ENCODE measurements at places on chromosomes 2 and 18.

GRCh38 chr2:6493266-6493665 is 372.4 kb downstream of the CMPK2 start:
- no peak for DNase-seq

DNA sequence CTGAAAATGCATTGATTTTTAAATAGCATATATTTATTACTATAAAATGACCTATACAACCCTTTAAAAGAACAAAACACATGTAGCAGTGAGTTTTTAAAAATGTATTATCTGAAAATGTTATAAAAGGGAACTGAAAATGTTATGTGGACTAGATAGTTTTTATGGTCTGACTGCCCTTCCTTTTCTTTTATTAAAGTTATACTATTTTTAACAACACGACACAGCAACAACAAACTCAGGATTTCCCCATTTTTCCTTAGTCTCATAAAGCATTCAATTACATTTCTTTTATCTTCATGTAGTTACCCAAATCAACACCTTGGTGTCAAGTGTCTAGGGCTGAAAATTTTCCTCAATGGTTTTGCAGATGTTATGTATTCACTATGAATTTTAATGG is 132.8 kb upstream of the TMEFF2 start:
- DNase-seq, result no peak

- DNase-seq, result peak; percentile 69
Observed at GRCh38 chr18:55983433-55983832, 395.4 kb upstream of the TCF4 start.

GRCh38 chr2:179612591-179613298 is 248.7 kb downstream of the ZNF385B start:
- DNase-seq, result no peak

GRCh38 chr2:179444056-179444455 is 179.4 kb upstream of the SESTD1 start:
- no peak for DNase-seq

DNA sequence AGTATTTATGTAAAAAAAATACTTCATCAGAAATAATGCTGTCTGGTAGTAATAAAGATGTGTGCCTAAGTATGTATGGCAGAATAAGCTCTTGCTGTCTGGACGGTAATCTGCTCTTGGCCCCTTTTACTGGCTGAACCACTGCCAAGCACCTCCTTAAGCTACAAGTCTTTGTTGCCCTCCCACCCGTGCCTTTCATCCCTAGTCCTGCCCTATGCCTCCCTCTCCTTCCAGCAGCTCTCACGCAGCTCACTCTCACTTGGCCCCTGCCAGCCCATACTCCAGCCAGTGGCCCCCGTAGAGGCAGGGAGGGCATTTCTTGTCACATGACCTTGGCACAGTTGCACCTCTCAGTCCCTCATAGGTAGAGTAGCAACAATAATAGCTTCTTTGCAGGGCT is 54.5 kb upstream of the NPAS2 start:
- DNase-seq, result no peak

DNA sequence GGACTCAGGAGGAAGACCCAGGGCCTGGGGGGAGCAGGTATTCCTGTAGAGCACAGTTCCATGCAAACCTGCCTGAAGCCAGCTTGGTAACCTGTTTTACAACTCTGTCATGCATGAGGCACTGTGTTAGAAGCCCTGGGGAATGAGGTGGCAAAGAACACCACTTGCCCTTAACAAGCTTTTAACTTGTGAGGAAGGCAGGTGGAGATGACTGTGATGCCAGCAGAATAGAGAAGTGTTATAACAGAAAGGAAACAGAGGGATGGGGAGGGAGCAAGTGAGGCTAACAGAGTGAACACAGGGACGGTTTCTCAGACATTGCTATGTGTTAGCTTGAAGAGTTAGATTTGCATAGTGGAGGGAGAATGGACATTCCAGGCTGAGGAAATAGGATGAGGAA is 11.5 kb upstream of the IL1A start:
- DNase-seq, result no peak

- no peak for DNase-seq
Observed at GRCh38 chr2:3132466-3132865, 245.2 kb downstream of the EIPR1 start.

GRCh38 chr2:3642521-3643215 is 15.3 kb upstream of the ALLC start:
- no peak for DNase-seq

- DNase-seq, result no peak
Observed at GRCh38 chr2:106851087-106851874, 34.7 kb downstream of the ST6GAL2 start.

DNA sequence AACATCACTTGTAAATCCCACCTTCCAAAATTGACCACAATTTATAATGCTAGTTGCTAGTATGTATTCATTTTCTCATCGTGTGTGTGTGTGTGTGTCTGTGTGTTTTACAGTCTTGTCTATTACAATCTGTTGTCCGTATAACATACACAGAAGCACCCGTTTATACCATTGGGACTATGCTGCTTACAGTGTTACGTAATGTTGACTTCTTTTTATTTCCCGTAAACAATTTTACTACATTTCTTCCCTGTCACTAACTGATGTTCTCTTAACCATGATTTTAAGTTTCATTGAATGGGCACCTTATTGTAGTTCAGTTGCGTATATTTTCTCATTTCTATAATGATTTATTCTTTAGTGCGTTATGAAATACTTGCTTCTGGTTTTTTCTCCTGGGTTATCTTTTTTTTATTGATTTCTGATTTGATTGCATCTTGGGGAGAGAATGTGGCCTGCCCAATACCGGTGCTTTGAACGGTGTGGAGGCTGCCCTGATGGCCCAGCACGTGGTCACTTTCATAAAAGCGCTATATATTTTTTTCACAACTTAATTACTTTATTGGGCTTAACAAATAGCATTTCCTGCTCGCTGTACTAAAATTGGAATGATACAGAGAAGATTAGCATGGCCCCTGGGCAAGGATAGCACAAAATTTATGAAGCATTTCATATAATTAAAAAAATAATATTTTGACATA is 14.5 kb upstream of the ASB1 start:
- DNase-seq, result no peak

GRCh38 chr2:167100506-167100905 is 212.2 kb downstream of the XIRP2 start:
- DNase-seq, result no peak

DNA sequence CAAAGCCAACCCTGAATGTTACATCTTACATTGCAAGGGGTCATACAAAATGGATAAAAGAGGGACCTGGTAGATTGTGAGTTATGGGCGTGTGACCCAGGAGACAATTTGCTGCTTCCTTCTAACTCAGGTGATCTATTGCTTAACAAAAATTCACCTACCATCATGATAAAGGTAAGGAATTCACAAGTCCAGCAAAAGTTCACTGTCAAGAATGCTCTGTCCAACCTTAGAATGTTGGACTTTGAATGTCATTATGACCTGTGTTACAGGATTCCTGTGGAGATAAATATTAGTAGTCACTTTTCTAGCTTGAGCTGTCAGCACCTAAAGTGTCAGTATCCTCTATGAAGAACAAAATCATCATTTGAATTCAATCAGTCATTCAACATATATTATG is 7.9 kb upstream of the KLF7 start:
- no peak for DNase-seq

DNA sequence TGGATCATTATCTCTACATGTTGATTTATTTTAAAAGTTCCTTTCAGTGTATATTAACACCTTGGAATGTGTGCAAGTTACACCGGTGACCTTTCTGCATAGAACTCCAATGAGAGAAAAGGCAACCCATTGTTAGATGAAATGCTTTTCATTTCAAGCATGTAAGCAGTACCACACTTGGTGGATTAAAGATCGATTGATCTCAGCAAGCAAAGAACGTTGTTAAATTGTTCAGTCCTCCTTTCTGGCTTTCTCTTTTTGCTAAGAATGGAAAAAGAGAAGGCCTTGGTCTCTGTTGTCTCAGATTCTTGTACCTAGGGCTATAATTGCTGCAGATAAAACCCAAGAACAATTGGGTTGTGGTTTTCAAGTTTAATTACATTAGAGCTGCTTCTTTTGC is 843.0 kb downstream of the DPP10 start:
- no peak for DNase-seq

DNA sequence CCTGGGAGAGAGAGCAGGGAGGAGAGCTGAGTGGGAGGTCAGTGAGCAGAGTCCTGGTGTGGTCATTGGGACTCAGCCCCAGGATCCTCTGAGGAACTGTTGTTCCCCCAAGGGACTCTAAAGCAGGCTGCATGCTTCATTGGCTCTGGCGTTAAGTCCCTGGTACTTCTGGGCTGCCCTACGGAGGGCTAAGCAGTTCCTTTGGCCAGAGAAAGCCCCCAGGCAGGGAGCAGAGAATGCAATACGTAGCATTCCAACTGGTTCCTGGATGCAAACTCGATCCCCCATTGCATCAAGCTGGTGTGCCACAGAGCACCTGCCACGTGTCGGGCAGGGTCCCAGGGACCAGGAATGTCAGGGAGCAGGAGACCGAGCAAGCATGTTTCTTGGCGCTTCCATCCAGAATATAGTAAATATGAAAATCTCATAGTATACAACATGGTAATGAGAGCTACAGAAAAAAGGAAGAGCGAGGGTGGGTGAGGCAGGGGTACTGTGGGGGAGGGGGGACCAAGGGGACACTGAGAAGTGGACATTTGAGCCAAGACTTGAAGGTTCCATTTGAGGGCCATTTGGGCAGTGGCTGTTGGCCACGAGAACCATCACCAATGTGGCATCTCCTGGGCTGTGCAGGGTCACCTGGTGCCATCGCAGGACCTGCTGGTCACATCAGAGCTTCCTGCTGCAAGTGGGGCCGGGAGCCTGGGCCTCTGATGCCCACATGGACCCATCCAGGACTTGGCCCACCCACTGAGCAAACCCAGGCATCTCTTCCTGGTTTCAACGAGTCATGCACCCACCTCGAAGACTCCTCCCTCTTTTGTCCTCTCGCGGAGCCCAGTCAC is 160.4 kb downstream of the ASB1 start:
- DNase-seq, result no peak

DNA sequence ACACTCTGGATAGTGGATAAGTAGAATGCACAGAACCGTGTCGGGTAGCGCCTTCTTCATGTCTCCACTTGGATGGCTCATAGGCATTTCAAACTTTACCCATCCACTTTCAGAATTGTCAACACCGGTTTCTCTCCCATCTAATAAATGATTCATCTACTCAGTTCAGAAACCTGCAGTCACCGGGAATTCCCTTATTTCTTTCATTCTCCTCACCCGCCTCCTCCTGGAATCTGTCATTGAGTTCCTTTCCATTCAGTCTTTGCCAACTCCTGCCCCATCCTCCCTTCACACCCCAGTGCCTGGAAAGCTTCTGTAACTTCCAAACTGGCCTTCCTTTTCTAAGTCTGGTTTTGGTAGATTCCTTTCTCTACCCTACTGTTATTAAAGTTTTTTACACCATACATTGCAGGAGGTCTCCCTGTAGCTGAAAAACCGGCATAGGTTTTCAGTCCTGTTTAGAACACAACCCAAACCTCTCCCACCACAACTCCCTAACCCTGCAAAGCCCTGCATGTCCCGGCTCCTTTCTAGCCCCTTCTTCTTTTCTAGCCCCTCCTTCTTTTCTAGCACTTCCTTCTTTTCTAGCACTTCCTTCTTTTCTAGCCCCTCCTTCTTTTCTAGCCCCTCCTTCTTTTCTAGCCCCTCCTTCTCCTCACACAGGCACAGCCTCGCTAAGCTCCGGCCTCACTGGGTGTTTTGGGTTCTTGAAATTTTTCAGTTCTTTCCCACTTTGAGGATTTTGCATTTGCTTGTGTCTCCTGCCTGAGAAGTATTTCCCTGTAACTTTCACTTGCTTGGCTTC is 133.9 kb upstream of the KLHL14 start:
- DNase-seq, result no peak

DNA sequence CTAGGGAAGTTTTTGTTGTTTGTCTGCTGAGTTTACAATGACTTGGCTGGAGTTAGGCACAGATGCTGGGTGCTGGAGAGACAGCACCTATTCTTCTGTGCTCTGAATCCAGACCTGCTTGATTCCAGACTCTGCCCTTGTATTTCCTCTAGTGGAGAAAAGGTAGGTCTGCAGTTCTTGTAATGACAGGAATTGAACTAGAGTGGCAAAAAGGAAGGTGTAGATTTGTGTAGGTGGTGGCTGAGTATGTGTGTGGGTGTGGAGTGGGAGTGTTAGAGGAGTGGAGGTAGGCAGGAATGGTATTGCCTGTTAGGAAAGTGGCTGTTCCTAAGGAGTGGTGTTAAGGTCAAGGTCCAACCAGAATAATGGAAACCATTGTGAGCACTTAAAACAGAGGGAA is 71.9 kb upstream of the LYPD6 start:
- no peak for DNase-seq

DNA sequence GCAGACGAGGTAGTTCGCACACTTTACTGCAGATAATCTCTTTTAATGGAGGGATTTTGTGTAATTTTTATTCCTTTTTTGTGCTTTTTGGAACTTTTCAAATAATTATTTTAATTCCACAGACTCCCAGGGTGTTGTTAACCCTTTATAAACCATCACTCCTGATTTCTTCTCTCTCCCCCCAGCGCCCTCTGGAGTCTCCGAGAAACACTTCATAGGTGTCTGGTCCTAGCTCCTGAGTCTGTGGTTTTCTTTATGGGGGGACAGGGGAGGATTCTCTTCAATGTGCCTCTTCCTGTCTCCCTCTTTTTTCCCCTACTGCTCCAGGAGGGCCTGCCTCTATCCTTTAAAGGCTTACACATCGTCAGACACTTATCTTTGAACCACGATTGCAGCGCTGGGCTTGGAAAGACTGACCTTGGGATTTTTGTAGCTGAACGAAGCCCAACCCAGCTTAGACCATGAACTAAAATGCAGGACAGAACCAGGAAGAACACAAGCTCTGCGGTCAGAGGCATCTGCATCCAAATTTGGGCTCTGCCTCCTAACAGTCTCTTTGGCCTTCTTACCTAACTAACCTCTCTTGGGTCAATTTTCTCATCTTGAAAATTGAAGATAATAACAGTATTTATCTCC is 7.1 kb upstream of the PKDCC start:
- no peak for DNase-seq

- peak; percentile 29 for DNase-seq
Observed at GRCh38 chr2:147712051-147712450, 132.8 kb upstream of the ACVR2A start.

DNA sequence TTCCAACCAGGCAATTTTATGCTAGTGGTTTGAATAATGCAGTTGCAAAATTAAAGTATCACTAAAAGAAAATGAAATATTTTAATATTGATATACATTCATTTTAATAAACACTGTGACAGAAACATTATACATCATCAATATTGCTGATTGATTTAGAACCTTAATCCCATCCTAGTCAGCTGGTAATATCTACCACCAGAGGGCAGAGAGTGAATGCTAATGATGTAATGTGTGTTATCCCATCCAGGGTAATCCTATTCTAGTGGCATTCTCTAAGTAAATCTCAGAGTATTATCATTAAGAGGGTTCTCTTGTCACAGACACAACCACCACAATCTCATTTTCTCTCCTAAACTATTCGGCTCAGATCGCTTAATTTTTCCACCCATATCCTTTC is 477.4 kb downstream of the CPS1 start:
- DNase-seq, result no peak

DNA sequence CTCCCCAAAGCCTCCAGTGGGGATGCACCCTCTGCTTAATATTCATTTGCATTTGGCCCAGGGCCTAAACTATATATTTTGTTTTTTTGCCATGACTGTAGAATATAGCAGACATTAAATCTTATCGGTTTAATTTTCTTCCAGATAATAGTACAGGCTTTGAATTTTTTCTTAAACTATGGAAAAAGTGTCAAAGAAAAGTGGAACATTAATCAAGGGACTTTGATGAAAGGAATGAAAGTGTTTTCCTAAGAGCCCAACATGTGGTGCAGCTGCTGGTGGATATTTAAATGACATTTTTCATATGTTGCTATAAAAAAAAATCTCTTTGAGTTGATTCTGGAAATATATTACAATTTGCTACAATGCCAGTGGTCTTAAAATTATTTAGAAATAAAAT is 346.8 kb downstream of the CYP26B1 start:
- DNase-seq, result no peak

GRCh38 chr2:23200787-23201114 is 184.2 kb upstream of the KLHL29 start:
- no peak for DNase-seq
